Heart left ventricle (tissue), 16 donors: ENCODE measurements at places on chromosomes 2 and 18. TPM values are rescaled to one million over a fixed set of nuclear protein-coding genes. Genes with fewer than 3 reads are reported as not detected.

The PPM1G gene
- 32.0 TPM for total RNA-seq

- no peak for DNase-seq
Observed at GRCh38 chr2:65749545-65749944, 317.1 kb upstream of the SPRED2 start.

- DNase-seq = no peak
Observed at GRCh38 chr2:58939388-58939787, 698.3 kb upstream of the FANCL start.

- no peak for DNase-seq
Observed at GRCh38 chr2:239762655-239763269, 262.4 kb downstream of the NDUFA10 start.

DNA sequence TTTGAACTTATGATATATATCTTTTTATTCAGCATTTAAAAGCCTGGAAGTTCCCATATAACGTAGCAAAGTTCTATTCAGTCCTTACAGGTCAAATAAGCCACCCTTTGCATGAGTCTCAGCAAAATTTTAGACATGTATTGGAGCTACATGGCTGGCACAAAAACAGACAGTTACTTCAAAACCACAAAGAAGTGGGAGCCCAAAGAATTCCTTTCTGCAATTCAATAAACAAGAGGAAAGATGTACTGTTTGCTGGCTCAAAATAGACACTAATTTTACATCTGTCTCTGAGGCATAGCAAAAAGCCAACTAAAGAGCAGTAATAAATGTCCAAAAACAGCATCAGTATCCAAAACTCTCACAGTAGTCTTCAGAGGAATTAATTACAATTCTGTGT, 87.0 kb downstream of the ZEB2 start:
- no peak for DNase-seq

The CDH2 gene
- total RNA-seq = 510 TPM
